ENCODE measurements at places on chromosomes 5 and 9.

- no peak for DNase-seq
These were observed 84.9 kb upstream of the MPDZ start for GRCh38 chr9:13364271-13365000.

DNA sequence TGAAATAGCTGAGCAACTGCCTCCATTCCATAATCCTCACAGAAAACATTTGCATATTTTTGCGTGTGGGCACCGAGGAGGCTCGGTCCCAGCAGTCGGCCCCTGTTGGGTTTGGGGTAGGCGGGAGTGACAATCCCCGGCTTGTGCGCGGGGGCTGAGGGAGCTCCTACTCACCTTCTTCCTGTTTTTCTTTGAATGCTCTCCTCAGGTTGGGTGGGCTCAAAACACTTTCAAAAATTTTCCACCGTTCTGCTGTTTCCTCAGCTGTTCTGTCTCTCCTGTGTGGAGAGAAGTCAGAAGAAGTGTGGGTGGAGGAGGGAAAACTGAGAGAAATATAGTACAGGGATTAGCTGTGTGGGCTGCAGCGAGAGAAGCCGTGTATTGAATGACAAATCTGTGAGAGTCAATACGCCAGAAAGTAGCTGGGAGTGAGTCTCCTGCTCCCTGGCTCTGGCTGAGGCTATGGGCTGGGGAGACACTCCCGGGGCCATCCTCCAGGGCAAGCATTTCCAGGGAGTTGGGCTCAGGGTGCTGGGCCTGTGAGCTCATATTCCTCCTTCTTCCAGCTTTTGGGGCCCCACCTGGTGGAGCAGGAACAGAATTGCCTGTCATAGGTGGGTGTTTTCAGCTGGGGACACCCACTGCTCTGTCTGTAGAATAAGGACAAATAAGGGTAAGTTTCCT is 84.7 kb downstream of the CMYA5 start:
- peak; percentile 38 for DNase-seq

DNA sequence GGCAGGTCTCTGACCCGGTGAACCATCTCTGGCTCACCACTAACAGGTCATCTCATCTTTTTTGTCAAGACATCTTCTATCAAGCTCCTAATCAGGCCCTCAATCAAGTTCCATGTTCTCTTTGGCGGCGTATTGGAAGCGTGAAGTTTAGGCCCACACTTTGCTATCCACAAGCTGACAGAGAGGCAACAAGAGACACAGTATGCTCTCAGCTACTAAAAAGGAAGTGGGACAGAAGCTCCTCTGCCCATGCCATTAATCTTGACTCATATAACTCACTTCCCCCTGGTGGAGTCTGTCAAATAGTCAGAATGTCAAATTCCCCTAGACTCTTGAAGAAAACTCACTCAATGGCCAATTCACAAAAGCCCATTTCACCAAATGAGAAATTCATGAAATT is 77.6 kb upstream of the TMC1 start:
- DNase-seq = no peak

- no peak for DNase-seq
These were observed 633.1 kb upstream of the TYRP1 start for GRCh38 chr9:12060067-12060466.

DNA sequence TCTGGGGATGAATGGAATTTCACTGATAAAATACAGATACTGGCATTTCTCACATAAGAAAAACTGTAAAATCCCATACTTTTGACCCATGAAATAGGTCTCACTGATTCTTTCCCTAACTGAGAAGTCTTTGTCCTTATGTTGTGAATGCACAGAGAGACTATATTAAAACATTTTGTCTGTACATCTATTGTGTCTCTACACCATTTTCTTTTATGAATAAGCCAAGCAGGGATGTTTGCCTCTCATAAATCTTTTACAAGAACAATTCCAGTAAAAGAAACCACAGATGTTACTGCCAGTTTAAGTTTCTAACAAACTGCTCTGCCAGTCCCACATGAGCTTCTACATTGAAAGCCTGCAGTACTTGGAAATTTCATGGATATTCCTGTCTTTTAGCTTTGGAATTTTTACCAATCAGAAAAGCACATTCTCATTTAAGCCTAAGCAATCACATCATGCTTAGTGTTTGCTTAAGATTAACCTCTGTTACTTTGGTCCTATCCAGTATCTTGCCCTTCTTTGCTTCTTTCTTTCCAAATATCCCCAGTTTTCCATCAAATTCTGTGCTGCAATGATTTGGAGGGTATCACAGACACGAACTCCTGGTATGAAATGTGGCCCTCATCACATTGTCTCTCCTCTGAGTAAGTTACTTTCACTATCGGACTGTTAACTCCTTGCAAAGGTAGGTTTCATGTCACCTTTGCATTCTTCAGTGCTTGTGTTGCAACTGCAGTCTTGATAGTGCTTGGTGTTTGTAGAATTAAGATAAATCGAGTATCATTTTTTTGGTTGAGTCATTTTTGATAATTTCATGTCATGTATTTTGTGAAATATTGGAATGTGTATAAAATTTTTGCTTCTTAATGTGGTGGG is 415.1 kb upstream of the ADAMTSL1 start:
- no peak for DNase-seq

DNA sequence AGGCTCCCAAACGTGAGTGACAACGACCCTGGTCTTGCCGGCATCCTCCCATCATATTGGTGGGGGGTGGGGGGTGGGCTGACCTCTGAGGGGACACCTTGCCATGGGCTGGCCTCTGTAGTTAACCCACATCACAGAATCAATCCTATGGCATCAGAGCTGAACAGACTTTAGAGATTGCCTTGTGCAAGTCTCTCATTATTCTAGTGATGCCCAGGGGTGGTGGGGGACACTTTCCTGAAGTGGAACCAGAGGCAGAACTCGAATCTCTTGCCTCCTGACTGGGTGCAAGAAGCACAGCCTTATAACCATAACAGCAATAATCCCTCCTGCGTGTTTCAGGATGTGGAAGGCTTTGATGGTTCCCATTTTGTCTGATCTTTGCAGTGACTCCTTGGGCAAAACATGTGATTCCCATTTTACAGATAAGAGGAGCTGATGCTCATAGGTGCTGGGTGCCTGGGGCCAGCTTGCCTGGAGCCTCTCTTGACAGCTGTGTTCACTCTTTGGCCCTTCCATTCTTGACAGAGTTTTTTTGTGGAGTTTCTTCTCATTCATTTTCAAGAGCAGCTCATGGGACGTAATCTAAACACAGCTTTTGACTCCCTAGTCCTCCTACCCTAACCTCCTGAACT is 18.6 kb upstream of the PITX1 start:
- no peak for DNase-seq

DNA sequence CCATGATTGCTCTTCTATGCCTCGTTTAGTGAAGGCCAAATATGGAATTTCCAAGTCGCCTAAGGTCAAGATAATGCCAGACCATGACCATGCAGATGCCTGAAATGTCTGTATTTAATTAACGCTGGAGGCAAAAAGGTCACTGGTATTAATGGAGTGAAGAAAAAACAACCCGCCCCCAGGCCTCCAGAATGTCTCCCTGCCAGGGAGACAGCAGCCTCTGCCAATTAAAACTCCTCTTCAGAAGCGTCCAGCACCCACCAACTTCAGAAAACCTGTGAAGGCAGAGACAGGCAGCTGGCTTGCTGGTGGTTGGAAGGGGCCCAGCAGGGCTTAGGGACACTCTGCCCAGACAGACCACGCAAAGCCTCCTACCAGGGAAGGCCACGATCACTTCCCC is 94.4 kb downstream of the VAV2 start:
- no peak for DNase-seq

GRCh38 chr5:136028090-136028489 is 698 bp upstream of the TGFBI start:
- DNase-seq = no peak

- DNase-seq = peak; percentile 51
These were observed 157.5 kb upstream of the SHB start for GRCh38 chr9:38226491-38226951.

DNA sequence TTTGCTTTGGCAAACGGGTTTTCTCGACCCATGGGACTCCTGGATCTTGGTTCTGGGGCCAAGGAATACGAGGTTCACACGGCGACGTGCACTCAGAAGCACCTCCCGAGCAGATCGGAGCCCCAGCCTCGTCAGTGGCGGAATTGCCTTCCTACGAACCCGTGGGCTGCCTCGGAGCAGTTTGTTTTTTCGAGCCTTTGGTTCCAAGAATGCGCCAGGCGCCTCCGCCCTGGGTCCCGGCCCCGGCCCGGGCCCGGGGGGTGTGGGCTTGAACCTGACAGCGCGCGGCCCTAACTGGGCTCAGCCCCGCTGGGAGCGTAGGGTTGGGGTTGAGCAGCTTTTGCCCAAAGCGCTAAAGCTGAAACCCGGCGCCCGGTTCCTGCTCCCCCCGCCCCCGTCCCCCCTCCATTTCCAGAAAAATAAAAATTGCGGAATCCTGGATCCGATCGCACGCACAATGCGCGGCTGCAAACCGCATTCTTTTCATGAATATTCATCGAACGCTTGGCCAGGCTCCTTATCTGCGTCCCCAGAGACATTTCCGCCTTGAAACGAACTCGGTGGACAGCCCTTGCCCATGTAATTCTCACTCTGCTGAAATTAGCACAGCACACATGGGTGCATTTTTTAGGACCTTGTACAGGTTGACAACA is 1.0 kb downstream of the BASP1 start:
- peak; percentile 86 for DNase-seq

- DNase-seq = no peak
These were observed 6.8 kb upstream of the HSD17B4 start for GRCh38 chr5:119445544-119445943.

DNA sequence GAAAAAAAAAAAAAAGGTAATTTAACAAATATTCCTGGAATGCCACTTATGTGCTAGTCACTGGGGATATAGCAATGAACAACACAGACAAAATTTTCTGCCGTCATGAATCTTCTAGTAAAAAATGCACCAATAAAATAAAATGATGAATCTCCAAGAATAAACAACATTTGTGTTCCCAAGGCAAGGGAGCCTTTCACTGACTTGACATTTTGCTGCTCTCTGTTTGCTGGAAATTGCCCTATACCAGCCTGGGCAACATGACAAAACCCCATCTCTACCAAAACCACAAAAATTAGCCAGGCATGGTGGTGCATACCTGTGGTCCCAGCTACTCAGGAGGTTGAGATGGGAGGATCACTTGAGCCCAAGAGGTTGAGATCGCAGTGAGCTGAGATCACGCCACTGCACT is 64.5 kb upstream of the ERBIN start:
- DNase-seq = peak; percentile 81

DNA sequence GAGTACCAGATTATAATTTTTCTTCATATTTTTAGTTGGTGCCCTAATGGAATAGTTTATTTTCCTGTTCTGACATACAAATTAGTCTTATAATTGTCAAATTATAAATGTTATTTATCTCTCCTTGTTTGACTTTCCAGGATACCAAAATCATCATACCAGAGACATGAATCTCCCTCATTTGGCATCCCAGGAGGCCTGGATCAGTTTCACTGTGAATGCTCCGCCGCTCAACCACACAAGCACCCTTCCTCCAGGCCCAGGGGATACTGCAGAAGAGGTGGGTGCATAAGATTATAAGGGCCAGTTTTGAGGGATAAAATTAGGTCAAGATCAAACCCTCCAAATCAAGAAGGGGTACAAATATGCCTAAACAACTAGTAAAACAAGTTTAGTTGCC is 1229.3 kb downstream of the CDH12 start:
- DNase-seq = no peak

- DNase-seq = no peak
These were observed 2001.9 kb upstream of the C9orf72 start for GRCh38 chr9:29575219-29575618.

DNA sequence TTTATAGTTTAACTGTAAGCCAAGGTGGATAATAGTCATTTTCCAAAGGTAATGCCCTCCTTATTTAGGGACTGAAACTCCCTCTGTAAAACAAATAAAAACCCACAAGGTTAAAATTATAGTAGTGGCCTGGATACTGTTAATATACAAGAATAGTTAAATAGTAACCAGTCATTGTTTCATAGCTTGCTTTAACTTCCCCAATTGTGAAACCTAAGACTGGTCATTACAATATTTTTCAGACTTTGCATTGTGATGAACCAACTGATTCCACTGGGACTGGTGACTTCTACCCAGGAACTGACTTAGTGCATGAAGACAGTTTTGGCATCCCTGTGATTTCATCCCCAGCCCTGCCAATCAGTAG is 162.6 kb downstream of the SMC2 start:
- DNase-seq = no peak

DNA sequence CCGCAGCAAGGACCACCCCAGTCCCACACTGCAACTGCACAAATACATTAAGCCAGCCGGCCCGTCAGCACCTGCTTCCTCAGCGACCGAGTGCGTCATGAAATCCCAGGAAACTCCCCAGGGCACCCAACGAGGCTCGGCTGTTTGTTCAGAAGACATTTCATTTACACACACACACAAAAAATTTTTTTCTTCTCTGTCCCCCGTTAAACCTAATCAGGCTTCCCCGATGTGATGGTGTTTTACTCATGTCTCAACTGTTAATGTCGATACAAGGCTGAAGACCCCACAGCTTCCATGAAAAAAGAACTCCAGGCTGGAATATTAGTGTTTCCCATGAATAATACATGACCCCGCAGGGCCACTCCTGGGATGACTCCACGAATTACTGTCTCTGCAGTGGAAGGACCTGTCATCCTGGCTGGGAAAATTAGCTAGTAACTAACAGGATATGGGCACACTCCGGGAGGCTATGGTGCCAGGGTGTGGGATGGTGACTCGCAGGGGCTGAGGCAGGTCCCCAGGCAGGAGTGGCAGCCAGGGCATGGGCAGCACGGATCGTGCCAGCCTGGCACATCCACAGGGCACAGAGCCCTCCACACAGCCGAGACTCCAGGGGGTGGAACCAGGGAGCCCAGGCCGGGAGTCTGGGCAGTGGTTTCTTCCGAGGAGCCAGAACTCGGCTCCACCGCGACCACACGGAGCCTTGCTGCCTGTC is 102.4 kb downstream of the VAV2 start:
- DNase-seq = no peak

DNA sequence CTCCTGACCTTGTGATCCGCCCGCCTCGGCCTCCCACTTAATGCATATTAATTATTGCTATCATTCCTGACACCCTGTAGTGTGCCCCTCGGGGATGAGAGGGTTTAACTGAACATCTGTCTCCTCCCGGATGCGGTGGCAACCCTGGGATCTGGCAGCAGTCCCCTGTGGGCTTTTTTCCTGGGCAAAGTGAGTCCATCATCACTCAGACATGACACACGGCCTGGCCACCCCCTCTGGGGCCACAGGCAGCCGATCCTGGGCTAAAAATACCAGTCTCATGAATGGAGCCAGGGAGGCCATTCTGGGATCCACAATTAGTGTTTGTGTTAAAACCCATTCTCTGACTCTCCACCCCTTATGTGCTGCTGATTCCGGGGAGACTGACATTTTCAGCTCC is 161.2 kb downstream of the RGS3 start:
- DNase-seq = no peak

- no peak for DNase-seq
These were observed 16.2 kb downstream of the HINT1 start for GRCh38 chr5:131148835-131149234.

- DNase-seq = no peak
These were observed 2060.5 kb downstream of the MAT2B start for GRCh38 chr5:165565911-165566310.

Data from cardiac muscle cell (in vitro differentiated cells and primary cell).